ENCODE measurements at places on chromosomes 11 and 22. TPM values are rescaled to one million over a fixed set of nuclear protein-coding genes. Genes with fewer than 3 reads are reported as not detected.
A peak's percentile ranks its signal among the peaks of the same experiment; 100 is the strongest.

OR52N4 gene
- not detected for total RNA-seq

DNA sequence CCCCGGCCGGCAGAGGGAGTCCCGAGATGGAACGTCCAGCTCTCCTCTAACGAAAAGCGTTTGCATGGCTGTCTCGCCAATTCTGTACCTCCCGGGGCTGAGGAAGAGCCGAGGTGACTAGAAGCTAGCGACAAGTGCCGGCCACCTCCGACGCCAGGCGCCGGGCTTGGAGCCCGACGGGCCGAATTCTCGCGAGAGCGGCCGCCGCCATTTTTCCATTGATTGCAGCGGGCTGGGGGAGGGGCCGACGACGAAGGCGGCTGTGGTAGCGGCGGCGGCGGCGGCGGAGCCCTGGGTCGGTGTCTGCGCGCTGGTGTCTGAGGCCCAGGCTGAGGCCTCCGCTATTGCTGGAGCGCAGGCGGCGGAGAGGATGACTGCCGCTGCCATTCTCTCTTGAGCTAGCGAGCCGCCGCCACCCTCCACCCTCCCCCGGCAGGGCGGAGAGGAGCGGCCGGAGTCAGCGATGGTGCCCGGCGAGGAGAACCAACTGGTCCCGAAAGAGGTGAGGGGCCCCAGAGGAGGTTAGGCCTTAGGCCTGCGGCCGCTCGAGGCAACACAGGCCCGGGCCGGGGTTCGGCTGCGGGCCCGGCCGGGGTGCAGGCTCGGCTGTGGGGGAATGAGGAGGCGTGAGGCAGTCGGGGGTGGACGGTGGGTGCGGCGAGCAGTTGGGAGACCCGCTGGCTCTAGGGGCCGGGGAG is at the start of gene USP47:
USP47 (plus strand) TSS at position 250 of the 698 bp plus-strand sequence; CDS start at position 464, 214 bp downstream.
- DNase-seq: peak; percentile 88

- DNase-seq: no peak
These were observed 26.8 kb downstream of the MYH9 start for GRCh38 chr22:36360871-36361383.

DNA sequence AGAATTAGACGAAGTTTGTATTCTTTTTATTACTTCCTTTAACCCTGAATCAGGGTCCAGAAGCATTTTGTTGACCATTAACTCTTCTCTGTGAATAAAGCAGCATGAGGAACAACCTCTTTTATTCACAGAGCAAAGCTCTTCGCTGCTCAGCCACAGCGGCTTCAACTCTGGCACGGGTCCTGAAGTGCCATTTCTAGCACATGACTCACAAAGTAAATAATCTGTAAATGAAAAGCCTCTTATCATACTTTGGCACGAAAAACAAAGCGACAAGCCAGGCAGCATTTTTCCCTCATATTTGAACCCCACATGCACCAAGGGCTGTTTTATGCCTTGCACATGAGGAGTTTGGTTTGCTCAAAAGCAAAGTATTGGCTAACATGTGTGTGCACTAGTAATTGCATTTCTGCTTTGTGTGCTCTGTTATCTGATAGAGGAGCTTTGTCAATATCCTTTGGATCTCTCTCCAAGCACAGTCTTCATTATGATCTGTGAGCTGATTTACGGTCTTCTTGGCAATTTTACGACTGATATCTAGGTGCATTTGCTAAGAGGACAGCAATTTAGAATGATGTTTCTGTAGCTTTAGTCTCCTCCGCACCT is 33.0 kb upstream of the APOBEC3A start:
- DNase-seq: peak; percentile 92

GRCh38 chr22:36286096-36286957 is 33.4 kb downstream of the APOL1 start:
- peak; percentile 54 for DNase-seq

- no peak for DNase-seq
These were observed 873.8 kb downstream of the BRD1 start for GRCh38 chr22:48953830-48954229.

- DNase-seq: no peak
These were observed 36.9 kb upstream of the BIRC3 start for GRCh38 chr11:102280245-102280833.
